ENCODE measurements at places on chromosomes 7 and 10.

- DNase-seq = no peak
Measured at GRCh38 chr7:42186151-42186550, 50.9 kb downstream of the GLI3 start.

GRCh38 chr7:26159243-26159642 is 7.2 kb downstream of the NFE2L3 start:
- no peak for DNase-seq

- no peak for DNase-seq
Measured at GRCh38 chr10:131788386-131788785, 112.4 kb upstream of the PPP2R2D start.

- no peak for DNase-seq
Measured at GRCh38 chr7:117259615-117260014, 63.2 kb downstream of the WNT2 start.

- DNase-seq = no peak
Measured at GRCh38 chr7:1741751-1742554, 71.9 kb downstream of the ELFN1 start.

GRCh38 chr7:80659120-80660055 is 20.9 kb downstream of the CD36 start:
- DNase-seq = no peak

GRCh38 chr7:42952328-42952727 is 20.2 kb downstream of the MRPL32 start:
- DNase-seq = no peak

GRCh38 chr7:31066516-31067130 is 14.5 kb downstream of the ADCYAP1R1 start:
- no peak for DNase-seq

DNA sequence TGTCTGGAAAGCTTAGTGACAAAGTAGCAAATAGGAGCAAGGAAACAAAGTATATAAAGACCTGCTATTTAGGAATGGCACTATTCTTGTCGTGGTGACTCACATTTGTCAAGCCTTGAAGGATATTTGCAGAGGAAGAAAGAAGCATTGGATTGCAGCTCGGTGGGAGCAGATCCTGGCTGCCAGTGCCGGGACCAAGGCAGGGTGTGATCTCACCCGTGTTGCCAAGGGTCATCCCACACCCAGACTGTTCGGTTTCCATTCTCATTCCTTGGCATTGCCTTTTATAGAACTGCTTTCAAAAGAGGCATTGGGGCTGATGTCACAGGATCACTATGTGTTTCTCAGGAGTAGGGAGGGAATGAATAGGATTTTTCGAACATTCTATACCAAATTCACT is 176.2 kb downstream of the GALNT17 start:
- DNase-seq = no peak

GRCh38 chr10:68560943-68561864 is 1.1 kb downstream of the TET1 start:
- no peak for DNase-seq

DNA sequence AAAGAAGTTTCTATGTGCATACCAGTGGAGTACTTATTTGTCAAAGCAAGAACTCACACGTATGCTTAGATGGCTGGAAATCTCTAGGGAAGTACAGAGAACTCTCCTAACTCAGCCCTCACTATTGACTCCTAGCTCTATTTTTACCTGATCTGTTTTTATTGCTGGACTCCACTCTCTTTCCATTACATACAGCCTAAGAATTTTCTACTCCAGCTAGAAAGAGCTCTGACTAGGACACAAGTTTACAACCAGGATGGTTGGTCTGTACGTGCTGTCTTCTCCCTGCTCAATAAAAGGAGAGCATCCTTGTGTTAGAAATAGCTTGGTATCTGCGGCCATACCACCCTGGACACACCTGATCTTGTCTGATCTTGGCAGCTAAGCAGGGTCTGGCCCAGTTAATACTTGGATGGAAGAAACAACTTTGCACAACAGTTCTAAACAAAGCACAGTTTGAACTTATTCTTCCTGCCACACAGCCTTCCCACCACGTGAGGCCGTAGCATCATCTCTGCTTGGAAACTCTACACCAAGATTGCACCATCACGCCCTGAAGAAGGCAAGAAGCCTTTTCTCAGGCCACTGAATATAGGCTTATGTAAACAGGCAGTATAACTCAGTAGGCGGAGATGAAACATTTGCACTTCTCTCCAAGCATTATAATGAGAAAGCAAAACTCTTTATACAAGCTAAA is 50.7 kb downstream of the KCNMA1 start:
- DNase-seq = no peak

DNA sequence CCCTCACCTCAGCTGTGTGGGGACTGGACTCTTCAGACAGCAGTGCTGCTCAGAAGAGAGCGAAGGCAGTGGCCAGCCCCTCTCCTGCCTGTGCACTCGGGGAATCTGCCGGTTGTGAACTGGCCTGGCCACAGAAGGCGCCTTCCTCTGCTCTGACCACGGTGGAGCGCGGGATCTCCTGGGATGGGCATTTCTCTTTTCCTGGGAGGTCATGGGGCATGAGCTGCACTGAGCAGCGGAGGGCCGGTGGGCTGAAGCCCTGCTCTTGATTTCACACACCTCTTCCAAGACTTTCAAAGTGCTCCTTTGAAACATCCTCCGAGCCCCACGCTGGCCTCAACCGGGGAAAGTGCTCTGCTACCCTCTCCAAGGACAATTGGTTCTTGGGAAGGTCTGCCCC is 125.6 kb upstream of the FAM20C start:
- DNase-seq = no peak

- DNase-seq = no peak
Measured at GRCh38 chr10:35638101-35638500, 4.0 kb downstream of the FZD8 start.
